Stimulated activated memory B cell treated with anti-CD40 and anti-IgM and Interleukin-4, amounts not matched to agents 10 μg/mL and 1 μg/mL and 100 μg/mL, for 72 hours (primary cell): ENCODE measurements at places on chromosomes 11 and 22.

- peak; percentile 74 for ATAC-seq
Measured at GRCh38 chr11:2196970-2197770, 25.6 kb upstream of the TH start.

GRCh38 chr11:73356979-73357860, 19.0 kb upstream of the RELT start:
- ATAC-seq, result no peak

- ATAC-seq, result peak; percentile 98
Measured at GRCh38 chr11:14380947-14381561, 22.1 kb upstream of the RRAS2 start.

GRCh38 chr11:44548032-44548695, 17.3 kb upstream of the CD82 start:
- no peak for ATAC-seq

DNA sequence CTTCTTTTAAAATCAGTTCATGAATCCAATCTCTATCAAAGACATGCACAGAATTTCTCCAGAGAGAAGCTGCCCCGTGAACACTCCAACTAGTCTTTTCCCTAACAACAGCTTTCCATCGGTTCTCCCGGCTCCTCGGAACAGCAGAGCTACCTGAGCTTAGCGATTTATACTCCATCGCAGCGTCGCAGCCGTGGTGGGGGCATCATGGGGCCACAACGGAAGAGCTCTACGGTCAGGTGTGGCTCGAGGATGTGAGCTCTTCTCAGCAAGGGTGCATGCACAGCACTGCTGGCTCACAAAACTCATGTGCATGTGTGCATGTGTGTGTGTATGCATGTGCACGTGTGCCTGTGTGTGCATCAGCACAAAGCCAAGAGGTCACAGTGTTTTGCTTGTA, 11.7 kb upstream of the MOB2 start:
- no peak for ATAC-seq

- no peak for ATAC-seq
Measured at GRCh38 chr11:2360081-2360642, 16.9 kb upstream of the CD81 start.

DNA sequence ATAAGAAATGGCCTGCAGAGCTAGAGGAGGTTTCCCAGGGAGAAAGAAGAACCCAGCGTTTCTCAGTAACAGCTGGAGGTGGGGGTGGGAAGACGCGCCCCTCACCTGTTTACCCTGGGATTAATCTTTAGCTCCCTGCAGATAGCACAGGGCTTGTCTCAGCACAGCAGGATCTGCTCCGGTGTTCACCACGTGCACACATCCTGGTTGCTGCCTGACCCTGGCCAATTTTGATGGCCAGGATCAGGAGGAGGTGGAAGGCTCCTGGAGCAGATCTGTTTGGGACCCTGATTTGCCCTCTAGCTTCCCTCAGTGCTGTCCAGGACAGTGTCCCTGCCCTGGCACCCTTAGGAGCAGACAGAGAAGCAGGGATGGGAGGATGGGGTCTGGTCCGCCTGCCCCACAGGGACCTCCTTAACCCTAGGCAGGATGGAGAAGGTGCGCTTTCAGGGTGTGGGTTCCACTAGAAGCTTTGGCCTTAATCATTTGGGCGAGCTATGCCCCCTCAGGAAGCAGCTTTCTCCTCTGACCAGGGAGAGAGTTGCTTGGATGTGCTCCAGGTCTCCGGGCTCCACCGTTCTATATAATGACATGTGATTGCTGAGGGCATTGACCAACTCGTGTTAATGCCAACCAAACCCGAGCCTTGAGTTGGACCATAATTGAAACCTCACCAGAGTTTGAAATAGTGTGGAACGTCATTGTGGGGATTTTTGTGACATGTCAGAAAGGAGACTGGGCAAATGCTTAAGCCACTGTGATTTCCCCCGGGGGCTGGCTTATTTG, 19.3 kb downstream of the UPB1 start:
- ATAC-seq, result peak; percentile 73

DNA sequence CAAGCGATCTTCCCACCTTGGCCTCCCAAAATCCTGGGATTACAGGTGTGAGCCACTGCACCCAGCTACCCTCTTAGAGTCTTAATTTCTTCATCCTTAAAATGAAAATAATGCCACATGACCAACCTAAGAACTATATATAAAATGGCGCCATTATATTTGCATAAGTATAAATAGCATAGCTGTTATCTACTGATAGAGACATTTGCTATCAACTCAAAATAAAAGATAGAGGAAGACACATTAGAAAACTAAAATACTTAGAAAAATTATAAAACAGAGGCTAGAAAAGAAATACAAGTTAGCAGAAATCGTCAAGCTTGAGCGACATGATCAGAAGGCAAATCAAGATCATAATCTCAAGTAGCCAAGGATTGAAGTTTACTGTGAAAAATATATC, 6.2 kb downstream of the FAM168A start:
- no peak for ATAC-seq

GRCh38 chr11:78019808-78020207, 3.3 kb downstream of the KCTD14 start:
- ATAC-seq, result no peak

- ATAC-seq, result no peak
Measured at GRCh38 chr11:62796281-62796680, 4.5 kb upstream of the TMEM223 start.

GRCh38 chr11:35964841-35965240, 21.0 kb downstream of the LDLRAD3 start:
- ATAC-seq, result no peak

DNA sequence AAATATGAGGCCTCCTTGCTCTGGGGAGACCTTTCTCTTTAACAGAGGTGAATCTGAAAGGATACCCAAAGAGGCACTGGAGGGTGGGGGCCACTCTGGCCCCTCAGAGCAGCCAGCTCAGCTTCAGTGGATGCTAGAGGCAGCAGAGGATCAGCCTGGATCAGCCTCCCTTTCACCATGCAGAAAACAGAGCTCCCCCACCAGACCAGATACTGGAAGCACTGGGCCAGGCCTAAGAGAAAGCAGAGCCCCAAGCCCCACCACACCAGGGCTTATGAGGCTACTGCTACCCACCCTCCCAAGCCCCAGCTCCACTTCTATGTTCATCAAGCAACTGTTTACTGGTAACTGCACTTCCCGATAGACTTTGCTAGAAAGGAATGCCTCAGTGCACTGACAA, 4.0 kb upstream of the SLC43A3 start:
- ATAC-seq, result no peak

- ATAC-seq, result no peak
Measured at GRCh38 chr11:133070021-133070713, 462.1 kb downstream of the OPCML start.

DNA sequence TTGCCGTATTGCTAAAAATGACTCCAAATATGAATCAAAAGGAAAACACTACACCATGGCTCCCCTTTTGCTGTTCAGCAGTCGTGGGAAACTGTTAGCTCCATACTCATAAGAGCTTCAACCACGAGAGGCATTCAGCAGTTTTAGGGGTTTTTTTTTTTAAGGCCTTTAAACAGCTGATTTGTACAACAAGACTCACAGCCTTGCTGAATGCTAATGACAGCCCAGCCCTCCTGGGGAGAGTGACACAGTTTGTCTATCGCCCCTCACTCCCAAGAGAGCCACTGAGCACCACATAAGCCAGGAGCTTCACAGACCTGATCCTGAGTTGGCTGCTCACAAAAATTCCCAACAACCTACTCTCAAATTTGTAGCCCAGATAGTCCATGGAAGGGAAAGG, 32.4 kb downstream of the GALNT18 start:
- ATAC-seq, result no peak

DNA sequence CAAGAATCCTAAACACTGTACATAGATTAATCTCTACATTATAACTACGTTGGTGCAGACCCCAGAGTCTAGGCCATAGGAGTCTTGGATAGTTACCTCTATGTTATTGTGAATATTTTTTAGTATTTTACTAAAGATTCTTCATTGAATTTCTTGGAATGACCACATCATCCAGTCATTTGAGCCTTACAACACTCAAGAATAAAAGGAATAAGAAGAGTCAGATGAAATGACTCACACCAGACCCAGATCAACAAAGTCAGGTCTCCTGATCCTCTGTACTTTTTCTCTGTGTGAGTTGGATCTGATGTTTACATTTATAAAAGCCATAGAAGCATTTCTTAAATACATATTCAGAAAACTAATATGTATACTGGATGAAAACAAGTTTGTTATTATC, 179.2 kb upstream of the ARHGAP20 start:
- ATAC-seq, result no peak

GRCh38 chr11:82890002-82890341, 10.3 kb downstream of the PRCP start:
- no peak for ATAC-seq

DNA sequence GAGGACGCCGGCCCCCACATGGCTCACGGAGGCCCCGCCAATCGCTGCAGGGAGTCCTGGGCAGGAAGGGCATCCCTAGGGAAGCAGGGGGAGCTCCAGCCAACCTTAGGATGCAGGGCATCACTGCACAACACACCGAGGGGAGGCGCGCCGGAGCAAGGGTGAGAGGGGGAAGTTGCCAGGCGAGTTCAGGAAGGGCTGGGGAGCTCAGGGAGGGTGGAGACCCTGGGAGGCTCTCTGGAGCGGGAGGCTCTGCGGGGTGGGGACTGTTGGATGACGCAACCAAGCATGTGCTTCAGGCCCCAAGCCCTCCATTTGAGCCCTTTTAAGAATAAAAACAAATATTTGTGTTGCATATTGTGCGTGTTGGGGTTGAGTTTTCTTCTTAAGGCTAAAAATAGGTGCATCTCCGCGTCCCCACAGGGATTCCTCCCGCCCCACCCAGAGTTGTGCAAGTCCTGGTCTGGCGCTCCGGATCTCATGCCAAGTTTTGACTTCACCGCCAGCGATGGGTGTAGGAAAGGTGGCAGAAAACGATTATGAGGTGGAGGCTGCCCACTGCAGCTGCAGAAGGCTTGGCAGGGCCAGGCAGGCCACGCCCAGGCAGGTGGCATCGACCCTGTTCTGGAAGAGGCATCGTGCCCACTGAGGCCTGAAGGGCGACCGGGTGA, 65.2 kb downstream of the WNT7B start:
- no peak for ATAC-seq

DNA sequence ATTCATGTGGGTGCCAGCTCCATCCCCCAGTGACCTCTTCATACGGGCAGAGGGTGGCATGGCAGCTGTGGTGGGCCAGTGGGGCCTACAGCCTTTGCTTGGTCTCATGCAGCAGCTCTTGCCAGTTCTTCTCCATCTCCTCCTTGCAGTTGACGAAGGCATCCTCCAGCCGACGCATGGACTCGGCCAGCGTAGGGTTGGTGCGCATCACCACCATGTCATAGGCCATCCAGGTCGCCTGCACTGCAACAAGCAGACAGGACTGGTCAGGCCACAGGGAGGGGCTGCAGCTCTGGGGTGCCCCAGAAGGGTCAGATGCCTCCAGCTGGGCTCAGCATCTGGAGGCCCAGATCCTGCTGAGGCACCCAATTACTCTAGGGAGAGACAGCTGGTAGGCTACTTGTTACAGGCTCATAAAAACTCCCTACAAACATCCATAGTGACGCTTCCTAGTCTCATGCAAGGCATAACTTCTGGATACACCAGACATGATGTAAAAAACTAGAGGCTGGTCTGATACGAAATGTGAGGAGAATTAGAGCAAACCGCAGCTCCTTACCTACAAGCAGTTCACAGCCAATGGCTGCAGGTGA, 5.6 kb downstream of the KLHDC7B start:
- ATAC-seq, result no peak

GRCh38 chr11:118838905-118839553, 44.7 kb upstream of the CXCR5 start:
- ATAC-seq, result peak; percentile 92

DNA sequence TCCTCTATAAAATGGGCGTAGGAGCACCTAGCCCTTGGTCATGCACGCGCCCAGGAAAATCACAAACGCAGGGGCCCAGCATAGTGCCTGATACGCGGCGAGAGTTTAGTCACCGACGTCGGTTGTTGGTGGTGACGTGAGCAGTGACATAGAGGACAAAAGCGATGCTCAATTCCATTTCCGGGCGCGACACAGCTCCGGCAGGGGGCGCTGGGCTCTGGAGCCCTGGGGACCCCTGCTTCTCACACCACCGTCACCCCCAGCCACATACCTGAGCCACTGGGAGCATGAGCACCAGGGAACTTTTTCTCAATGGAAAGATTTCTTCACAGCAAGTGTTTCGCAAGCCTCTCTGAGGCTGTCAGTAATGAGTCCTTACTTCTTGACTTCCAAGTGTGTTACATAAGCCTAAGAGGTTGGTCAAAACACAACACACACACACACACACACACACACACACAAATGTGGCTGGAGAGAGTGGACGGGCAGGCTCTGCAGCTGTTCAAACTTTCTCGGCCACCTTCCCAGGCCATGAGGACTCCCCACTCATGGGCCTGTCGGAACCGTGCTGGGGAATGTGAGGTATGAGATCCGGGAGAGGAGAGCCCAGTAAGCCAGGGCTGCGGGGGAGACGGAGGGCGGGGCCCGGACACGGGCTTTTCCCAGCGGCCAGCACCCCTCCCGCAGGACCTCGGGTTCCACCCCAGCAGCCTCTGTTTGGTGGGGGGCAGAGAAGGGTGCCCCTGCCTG, 36.9 kb upstream of the LINC01488 start:
- no peak for ATAC-seq

- peak; percentile 67 for ATAC-seq
Measured at GRCh38 chr11:88103337-88104206, 71.7 kb downstream of the RAB38 start.

- no peak for ATAC-seq
Measured at GRCh38 chr11:12114193-12115033, 4.0 kb downstream of the MICAL2 start.

DNA sequence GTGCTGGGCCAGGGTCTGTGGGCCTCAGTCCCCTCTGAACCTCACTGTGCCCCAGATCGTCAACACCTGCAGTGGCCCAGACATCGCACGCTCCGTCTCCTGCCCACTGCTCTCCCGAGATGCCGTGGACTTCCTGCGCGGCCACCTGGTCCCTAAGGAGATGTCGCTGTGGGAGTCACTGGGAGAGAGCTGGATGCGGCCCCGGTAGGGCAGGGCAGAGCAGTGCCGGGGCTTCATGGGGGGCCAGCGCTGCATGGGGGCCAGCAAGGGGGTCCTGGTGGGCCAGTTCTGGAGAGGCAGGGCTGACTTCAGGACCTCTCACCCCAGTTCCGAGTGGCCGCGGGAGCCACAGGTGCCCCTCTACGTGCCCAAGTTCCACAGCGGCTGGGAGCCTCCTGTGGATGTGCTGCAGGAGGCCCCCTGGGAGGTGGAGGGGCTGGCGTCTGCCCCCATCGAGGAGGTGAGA, 16.3 kb downstream of the EPS8L2 start:
- ATAC-seq, result peak; percentile 1

DNA sequence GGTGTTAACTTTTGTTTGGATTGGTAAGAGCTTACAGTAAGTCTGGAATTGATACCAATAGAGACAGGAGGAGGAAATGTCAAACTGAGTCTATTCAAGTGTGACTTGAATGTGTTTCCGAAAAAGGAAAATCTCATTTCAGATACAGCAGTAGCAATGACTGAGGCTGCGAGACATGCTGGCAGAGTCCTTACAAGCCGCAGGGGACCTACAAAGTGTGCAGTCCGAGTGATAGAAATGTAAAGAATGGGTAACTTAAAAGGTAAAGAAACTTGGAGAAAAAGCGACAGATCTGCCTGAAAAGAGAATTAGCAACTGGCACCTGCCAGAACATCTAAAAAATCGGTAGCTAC, 444 bp downstream of the CWF19L2 start:
- peak; percentile 55 for ATAC-seq

- peak; percentile 26 for ATAC-seq
Measured at GRCh38 chr22:36329254-36330078, 58.3 kb downstream of the MYH9 start.

- ATAC-seq, result peak; percentile 38
Measured at GRCh38 chr22:46545086-46545792, 7.8 kb upstream of the CELSR1 start.
